ENCODE measurements at places on chromosomes 16 and 17.

GRCh38 chr17:74369221-74369620 lies 1.9 kb downstream of the GPR142 start:
- H3K36me3 ChIP-seq, result no peaks in the 10 kb centered on the region
- H3K27ac ChIP-seq, result no peak overlapping the region
- H3K4me3 ChIP-seq, result no peak overlapping the region
- H3K4me1 ChIP-seq, result peaks cover 13% of the 10 kb centered on the region

DNA sequence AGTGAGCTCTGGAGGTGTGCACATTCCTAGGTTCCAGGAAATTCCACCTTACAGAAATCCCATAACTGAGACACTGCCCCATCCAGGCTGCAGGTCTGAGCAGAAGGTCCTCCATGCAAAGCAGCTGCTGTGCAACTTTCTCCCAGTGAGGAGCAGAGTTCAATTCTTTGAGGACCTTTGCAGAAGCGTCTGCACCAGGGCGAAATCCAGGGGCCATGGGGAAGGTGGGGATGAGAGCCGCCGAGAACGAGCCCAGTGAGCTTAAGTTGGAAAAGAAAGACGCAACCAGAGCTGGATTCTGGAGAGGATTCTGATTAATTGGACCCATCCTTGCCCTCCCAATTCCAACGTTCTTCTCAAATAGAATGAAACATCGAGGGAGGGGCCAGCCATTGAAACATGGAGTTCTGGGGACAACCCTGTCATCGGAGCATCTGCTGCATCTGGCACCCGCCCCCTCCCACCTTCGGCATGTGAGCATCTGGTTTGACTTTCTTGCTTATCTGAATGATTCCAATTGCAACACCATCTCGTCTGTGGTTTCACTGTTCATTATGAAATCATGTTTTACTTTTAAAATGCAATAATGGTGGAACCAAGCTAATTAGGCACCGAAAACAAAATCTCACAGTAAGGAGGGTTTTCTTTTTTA lies 190.6 kb upstream of the FOXF1 start:
- H3K27ac ChIP-seq, result no peak overlapping the region
- DNase-seq, result no peak
- H3K4me1 ChIP-seq, result no peaks in the 10 kb centered on the region
- no peaks in the 10 kb centered on the region for H3K36me3 ChIP-seq
- no peak overlapping the region for H3K4me3 ChIP-seq

- DNase-seq, result no peak
- no peaks in the 10 kb centered on the region for H3K27me3 ChIP-seq
- H3K27ac ChIP-seq, result no peak overlapping the region
Measured at GRCh38 chr17:81436294-81436849, 41.1 kb downstream of the BAHCC1 start.

DNA sequence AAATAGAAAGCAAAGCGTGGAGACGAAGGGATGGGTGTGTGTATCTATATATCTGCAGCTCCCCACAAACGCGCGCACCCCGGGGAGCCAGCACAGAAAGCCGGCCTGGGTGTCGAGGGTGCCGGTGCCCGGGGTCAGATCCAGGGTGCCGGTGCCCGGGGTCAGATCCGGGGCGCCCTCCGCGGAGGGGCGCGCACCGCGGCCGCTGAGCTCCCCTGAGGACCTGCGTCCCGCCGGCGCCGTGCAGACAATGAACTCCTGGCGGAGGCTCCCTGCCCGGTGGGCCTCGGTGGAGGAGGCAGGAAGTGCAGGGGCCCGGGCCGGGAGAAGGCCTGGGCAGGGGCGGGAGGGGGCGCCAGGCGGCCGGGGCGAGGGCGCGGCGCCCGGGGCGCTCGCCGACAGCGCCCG lies 1.1 kb downstream of the ZNF423 start:
- peaks cover 5% of the 10 kb centered on the region for H3K4me1 ChIP-seq
- peaks cover 40% of the 10 kb centered on the region for H3K27me3 ChIP-seq
- H3K36me3 ChIP-seq, result no peaks in the 10 kb centered on the region
- DNase-seq, result no peak
- H3K27ac ChIP-seq, result no peak overlapping the region

DNA sequence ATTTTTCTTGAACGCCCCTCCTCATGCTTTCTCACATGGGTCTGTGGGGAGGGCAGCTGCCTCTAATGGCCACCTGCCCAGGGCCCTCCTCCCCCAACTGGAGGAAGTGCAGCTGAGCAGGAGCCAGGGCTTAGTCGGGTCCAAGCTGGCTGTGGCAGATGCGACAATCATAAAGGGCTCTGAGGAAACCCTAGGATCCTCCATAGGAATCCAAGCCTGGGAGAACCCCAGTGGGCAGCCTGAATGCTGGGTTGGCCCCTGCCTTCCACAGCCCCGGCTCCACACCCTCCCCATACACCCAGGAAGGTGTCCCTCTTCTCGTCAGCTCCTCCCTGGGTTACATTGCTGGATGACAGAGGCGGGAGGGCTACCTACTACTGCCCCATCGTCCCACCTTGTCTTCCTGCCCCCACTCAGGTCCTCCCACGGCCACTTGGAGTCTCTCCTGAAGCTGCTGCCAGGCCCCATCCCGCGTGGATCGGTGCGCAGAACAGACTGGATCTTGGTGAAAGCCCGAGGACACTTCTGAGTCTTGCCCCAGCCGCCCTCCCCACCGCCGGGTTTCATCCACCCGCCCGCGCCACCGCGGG lies 15.6 kb upstream of the CBFB start:
- no peak for DNase-seq
- peaks cover 48% of the 10 kb centered on the region for H3K4me1 ChIP-seq
- H3K36me3 ChIP-seq, result peaks cover 13% of the 10 kb centered on the region
- H3K4me3 ChIP-seq, result peak overlapping the region; percentile 83

DNA sequence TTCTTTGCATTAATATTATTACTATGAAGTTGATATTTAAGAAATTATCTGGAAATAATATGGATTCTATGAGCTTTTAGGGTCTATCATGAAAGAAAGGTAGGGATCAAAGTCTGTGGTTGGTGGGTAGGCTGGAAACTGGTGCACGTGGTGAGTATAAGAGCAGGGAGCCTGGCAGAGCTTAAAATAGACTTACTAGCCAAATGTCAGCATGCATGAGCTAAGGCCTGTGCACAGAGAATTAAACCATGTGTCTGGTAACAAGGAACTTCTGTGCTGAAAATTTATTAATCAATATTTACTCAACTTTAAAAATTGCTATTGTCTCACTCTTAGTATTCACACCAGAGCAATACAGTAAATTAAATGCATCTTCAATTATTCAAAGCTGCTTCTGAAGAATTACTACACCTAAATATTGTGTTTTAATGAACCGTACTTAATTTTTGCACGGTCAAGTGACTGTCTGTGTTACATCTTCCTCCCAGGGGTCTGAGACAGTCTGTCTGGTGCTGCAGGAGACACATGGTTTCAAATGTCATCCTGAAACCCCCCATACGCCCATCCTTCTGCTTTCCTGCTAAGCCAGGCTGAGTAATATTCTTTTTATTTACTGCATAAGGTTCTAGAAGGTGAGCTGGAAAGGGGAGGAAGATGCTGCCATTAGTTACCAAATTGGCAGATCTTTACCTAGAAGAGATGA lies 161.0 kb upstream of the NLRP1 start:
- H3K27me3 ChIP-seq, result peaks cover 33% of the 10 kb centered on the region
- no peaks in the 10 kb centered on the region for H3K36me3 ChIP-seq
- no peaks in the 10 kb centered on the region for H3K4me1 ChIP-seq
- DNase-seq, result no peak
- H3K4me3 ChIP-seq, result no peak overlapping the region

DNA sequence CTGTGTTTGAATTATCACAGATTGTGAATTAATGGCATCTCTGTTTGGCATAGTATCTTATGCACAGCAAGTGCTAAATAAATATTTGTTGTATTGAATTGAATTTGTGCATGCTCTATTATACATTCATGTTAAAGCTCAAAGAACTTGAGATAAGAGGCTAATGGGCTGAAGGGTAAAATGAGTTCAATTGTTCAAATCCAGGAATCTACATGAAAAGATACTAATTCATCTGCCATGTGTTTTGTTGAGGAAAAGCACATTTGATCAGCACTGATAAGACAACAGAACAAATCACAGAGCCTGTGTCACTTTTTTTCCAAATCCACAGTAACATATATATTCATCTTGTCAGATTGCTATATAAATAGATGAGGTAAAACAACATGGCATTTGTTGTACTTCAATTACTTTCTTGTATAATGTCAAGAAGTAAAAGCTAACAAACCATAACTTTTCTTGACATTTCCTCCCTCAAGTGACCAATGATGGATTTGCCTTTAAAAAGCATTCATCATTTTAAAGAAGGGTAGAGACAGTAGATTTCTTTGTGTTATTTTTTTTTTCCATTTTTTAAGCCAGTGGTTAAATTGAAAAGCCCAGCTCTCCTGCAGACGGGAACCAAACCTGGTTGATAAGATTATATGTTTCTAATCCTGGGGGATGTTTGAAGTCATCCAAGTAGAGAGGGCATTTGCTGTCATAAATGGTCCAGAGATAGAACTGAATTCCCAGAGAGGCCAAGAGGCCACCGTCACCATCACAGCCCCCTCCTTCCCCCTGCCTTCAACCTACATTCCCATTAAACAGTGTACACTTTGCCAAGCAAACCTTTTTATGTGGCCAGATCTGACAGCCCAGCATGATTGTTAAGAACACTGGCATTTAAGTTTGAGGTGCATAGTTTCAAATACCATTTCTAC lies 123.0 kb downstream of the CHD9NB start:
- H3K36me3 ChIP-seq, result no peaks in the 10 kb centered on the region
- no peak overlapping the region for H3K4me3 ChIP-seq
- H3K4me1 ChIP-seq, result no peaks in the 10 kb centered on the region
- H3K27me3 ChIP-seq, result no peaks in the 10 kb centered on the region
- DNase-seq, result no peak

DNA sequence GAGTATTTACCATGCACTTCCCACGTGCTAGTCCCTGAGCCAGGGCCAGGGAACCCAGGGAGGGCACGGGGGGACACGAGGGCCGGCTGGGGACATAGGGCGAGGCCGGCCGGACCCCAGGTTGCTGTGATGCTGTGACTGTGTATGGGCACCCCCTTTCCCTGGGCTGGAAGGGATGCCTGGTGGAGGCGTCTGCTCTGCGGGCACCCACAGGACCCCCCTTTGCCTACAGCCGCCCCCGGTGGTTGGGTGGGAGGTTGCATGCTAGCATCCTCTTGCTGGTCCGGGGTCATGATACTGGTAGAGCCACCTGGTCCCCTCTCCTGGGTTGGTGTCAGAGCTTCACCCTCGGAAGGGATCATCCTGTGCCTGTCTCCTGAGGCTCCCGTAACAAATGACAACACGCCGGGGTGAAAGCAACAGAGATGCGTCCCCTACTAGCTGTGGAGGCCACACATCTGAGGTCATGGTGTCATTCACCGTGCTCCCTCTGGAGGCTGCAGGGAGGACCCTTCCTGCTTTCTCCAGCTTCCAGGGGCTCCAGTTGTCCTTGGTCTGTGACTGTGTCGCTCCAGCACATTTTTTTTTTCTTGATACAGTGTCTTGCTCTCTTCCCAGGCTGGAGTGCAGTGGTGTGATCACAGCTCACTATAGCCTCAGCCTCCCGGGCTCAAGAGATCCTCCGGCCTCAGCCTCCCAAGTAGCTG lies 3.1 kb upstream of the CIAO3 start:
- no peaks in the 10 kb centered on the region for H3K36me3 ChIP-seq
- DNase-seq, result no peak
- H3K4me3 ChIP-seq, result no peak overlapping the region

DNA sequence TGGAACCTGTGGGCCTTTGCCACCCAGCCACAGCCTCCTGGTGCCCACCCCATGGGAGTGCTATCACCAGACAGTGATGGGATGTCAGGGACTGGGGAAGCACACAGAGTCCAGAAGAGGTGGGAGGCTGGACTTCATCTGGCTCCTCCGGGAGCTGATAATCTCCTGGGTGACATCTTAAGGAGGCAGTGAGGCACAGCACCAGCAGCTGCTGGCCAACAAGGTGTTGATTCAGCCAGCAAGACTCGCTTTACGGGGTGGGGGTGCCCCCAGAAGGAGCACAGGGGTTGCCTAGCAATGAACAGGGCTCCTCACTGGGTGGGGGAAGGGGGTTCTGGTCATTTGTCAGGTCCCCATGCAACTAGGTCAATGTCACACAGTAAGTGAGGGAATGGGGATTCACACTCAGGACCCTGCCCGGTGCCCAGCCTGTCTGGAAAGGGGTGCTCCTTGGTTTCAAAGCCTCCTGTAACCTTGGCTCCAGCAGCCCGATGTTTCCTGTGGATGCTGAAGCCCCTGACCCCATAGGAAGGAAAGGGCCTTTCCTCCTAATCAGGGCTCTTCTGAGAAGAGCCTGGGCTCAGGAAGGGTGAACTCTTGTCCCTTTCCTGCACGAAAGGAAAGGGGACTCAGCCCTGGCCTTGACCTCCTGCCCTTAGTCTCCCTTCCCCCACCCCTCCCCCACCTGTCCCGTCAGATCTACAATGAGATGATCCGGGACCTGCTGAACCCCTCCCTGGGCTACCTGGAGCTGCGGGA lies 17.7 kb downstream of the KIF19 start:
- H3K4me3 ChIP-seq, result no peak overlapping the region
- H3K36me3 ChIP-seq, result no peaks in the 10 kb centered on the region
- no peaks in the 10 kb centered on the region for H3K4me1 ChIP-seq
- H3K27me3 ChIP-seq, result peaks cover 6% of the 10 kb centered on the region

DNA sequence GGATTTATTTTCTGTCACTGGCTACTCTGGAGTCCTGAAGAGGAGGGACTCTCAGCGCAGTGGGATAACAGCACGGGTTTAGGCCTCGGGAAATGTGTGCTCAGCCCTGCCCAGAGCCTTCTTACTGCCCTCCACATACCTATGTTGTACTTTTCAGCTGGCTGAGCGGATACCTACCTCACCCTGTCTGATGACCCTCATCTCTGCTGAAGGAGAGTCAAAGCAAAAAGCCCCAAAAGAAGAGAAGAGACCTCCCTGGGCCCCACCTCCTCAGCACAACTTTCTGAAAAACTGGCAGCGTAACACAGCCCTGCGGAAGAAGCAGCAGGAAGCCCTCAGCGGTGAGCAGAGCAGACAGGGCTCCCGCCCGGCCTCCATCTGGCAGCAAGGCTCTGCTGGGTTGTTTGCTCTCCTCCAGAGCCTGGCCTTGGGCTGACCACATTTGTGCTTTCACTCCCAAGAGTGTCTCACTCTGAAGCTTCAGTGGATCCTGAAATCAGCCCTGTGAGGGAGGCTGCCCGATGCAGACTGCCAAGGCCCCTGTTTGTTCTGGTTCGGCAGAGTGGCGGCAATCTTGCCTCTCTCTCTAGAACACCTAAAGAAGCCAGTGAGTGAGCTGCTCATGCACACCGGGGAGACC lies 10.3 kb downstream of the MYCBPAP start:
- no peak for DNase-seq
- no peak overlapping the region for H3K4me3 ChIP-seq
- peaks cover 6% of the 10 kb centered on the region for H3K4me1 ChIP-seq

All from activated T-helper 2 cell treated with anti-CD3 and anti-CD28 coated beads, Interferon-gamma antibody, Interleukin-2, Interleukin-4, amounts not matched to agents 10 μg/mL and 5 μg/mL and 100 μg/mL, durations not matched to agents 14 hours and 24 hours and 36 hours (primary cell).